ENCODE measurements at places on chromosomes 11 and 22.

DNA sequence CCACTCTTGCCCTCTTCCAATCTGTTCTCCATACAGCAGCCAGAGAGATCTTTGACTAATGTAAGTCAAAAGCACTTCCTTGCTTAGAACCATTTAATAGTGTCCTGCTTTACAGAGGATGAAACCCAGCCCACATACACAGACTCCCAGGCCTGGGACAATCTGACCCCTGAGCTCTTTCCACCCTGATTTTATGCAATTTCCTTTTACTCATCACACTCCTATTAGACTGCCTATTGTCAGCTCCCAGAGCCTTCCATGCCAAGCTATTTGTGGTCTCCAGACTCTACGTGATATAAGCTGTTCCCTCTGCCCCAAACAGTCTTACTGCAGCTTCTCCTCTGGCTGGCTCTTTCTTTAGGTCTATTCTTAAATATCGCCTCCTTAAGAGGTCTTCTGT lies 28.1 kb downstream of the ME3 start:
- no peak for DNase-seq

DNA sequence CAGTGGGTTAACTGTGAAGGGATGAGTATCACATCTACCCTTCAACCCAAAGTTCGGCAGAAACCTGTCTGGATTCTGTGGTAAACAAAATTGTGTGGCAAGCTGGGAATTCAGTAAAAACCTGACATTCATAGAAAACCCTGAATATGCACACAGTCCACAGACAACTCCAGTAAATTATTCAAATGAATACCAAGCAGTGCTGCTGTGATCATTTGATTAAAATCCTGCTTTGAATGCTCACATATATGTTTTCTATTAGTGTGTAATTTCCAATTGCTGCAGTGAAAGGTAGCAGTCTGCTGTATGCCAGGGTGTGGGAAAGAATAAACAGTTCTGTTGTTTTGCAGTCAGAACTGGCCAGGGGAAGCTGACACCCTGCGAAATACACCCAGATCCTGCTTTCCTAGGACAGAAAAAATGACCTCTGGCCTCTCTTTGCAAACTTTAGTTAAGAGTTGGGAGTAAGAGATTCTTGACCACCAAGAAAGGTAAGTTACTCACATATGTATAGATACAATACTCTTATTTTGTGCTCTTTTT lies 217.8 kb downstream of the FAM76B start:
- DNase-seq: no peak

- no peak for DNase-seq
These were observed 167.6 kb upstream of the SYT13 start for GRCh38 chr11:45453721-45454120.

DNA sequence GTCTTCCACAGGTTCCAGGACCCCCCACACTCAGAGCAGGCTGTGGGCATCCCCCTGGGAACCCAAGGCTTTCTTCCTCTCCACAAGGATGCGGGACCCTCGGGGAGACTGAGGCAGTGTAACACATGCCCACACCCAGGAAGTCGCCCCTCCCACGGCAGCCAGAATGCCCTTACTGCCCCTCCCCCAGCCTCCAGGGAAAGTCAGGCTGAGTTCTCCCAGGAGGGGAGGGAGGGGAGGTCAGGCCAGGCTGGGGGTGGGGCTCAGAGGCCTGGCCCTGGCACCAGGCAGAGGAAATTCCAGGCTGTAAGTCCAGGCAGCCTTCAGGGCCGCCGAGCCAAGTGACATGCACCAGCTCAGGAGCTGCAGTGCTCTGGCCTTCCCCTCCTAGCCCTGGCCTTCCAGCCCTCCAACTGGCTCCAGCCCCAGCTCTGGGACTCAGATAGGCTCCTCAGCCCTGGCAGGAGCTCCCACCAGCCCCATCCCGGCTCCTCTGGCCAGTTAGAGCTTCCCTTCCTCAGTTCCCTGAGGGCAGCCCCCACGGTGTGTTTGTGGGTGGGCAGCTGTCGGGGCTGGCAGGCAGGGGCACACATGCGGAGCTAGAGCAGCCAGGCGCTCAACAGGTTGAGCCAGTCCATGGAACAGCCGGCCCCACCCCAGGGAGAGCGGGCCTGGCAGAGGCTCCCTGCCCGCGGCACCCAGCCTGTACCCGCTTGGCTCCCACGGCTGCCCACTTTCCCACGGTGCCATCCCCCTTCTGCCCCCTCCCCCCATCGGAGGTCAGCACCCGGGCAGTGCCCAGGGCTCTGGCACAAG lies 3.6 kb downstream of the BCL9L start:
- DNase-seq: no peak

- no peak for DNase-seq
These were observed 179.6 kb upstream of the ISX start for GRCh38 chr22:34886391-34886790.

DNA sequence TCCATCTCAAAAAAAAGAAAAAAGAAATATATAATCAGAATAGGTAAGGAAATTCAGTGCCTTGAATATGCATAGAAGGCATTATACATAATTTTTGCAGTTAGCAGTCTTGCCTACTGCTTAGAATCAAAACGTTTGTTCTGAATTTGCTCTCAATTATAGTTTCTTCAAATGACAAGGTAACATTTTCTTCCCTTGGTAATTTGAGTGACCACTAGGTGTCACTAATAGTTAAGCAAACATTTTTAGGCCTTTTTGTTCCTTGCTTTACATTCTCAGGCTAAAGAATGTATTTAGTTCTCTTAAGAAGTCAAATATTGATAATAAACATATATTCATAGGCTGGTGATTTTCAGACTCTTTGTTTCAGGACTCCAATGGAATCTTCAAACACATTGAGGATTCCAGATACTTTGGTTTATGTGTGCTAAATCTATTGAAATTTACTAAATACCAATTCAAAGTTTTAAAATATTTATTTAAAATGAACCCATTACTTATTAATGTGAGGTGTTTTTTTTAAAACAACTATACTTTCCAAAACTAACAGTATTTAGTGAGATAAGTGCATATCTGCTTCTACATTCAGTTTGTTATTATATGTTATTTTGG lies 55.0 kb upstream of the DEPDC7 start:
- DNase-seq: no peak

- no peak for DNase-seq
These were observed 35.0 kb downstream of the RDX start for GRCh38 chr11:110261195-110262071.

DNA sequence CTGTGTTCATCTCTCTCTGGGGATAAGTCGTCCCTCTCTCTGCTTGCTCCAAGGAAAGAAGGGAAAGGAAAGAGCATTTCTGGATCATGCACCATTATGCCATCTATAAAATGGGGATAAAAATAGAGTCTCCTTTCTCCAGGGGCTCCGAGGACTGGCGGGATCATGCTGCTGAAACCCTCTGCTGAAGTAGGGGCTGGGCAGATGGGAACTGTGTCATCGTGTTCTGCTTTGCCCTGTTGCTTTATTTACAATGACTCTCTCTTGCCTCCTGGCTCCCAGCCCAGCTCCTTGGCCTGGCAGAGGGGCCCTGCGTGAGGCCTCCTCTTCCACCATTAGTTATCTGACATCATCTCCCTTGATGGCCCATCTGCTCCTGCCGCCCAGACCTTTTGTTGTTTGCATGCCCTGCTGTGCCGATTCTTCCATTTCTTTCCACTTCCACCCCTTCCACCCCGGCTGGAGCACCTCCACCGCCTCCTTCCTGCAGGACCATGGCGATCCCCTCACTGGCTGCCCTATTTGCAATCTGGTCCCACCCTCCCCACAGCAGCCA lies 200.9 kb downstream of the MYO18B start:
- DNase-seq: no peak

DNA sequence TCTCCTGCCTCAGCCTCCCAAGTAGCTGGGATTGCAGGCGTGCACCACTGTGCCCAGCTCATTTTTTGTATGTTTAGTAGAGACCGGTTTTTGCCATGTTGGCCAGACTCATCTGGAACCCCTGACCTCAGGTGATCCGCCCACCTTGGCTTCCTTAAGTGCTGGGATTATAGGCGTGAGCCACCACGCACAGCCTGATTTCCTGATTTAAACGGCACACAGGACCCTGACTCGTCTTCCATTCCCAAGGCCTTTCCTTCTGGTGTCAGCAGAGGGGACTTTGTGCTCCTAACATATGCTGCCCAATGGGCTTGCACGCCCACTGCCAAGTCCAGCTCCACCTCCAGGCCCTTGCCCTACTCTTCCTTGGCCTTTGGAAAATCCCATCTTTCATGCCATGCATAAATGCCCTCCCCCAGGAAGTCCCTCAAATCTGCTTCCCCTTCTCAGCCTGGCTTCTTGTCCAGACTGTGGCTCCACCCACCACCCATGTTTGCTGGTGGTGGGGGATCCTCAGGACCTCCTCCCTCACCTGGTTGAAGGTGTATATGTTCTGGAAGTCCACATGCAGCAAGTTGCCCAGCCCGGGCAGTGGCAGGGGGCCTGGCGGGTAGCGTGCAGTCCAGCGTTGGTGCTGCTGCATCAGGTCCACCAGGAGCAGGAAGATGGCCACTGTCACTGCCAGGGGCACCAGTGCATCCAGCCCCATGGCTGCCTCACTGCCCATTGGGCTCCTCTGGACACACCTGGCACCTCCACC lies 23.9 kb upstream of the CYP2D6 start:
- no peak for DNase-seq

- no peak for DNase-seq
These were observed 2.6 kb downstream of the TMPRSS4 start for GRCh38 chr11:118079491-118079890.

DNA sequence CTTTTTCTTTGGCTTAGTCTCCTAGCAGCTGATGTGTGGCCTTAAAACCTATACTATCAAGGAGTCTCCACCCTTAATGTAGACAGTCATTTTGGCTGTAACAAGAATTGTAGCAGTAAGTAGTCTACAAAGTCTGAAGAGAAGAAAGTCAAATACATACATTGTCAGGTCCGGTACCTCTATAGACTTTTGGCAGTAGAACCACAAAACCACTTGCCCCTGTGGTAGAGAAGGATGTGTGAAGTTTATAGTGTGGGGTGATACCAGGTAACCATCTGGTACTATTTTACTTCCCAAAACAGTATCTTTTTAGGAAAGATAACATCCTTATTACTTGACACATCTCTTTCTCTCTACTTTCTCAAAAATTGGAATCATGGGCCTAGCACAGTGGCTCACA lies 15.1 kb downstream of the ATG13 start:
- DNase-seq: no peak

GRCh38 chr22:19035474-19036228 lies 86.6 kb downstream of the DGCR2 start:
- DNase-seq: no peak

DNA sequence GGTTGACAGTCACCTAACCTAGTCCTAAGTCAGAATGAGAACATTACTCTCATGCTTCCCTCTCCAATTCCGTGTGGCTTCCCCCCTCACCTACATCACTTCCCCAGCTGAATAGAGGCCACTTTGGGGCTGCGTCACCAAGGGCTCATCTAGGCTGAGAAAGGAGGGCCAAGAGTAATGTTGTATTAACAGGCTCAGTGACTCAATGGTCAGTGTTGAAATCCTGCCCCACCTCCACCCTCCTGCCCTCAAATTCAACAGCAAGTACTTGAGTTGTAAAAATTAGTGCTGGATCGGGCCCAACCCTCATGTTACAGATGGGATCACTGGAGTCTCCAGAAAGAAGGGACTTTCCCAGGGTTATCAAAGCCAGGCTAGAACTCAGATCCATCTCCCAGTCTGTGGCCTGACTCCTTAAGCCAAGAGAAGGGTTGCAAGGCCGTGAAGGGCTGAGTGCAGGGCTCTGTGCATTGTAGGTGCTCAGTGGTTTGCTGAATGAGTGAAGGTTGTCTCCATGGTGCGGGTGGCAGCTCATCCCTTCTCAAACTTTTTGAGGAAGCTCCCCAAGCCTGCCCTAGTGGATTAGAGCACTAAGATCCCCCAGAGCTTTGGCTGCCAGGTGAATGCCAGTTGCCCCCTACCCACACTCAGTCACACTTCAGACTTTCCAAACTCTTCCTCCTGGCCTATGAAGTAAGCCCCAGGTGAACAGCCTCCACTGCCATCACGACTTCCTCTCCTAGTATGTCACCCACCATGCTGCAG lies 3.2 kb downstream of the DGAT2 start:
- no peak for DNase-seq

- DNase-seq: no peak
These were observed 457.1 kb upstream of the TENM4 start for GRCh38 chr11:79897896-79898295.

- no peak for DNase-seq
These were observed 47.9 kb downstream of the MPPED2 start for GRCh38 chr11:30538251-30538650.

- no peak for DNase-seq
These were observed 85.2 kb upstream of the MYOD1 start for GRCh38 chr11:17633987-17634775.

DNA sequence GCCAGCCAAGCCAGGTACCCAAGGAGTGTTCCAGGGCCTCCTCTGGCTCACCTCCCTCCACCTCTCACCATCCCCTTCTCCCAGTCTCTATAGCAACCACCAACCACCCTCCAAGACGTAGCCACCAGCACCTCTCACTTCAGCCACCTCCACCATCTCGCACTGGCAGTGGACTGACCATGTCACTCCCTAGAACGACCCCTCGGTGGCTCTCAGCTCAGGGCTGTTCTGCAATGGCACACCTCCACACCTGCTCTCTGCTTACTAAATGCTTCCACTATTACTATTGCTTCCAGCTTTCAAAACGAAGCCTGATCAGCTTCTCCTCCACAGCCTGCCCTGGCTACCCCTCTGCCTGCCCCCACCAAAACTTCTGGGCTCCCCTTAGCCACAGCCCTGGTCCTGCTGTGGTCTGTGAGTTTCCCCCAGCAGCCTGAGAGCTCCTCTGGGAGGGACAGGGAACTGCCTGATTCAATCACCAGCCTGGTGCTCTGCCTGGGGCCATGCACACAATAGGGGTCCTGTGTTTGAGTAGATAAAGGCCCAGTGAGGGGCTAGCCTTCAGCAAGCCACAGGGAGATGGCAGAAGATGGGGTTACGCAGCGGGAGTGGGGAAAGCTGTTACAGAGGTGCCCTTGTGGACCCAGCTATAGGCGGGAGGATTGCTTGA lies 17.5 kb upstream of the CBX7 start:
- DNase-seq: no peak

DNA sequence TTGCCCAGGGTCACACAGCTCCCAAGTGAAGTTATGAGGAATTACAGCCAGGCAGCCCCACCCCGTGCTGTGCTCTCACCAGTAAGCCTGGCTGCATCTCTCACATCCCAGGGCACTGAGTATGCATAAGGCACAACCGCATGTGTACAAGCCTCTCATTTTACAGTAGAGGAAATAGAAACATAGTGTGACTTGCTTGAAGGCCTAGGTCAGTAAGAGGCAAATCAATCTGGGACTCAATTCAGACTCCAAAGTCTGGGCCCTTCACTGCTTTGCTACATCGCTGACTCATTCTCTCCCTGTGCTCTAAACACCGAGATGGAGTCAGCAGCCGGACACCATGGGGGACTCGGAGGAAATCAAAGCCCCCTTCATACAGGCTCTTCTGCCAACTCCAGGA lies 7.9 kb downstream of the ABTB2 start:
- no peak for DNase-seq

GRCh38 chr11:78061088-78061920 lies 2.4 kb upstream of the THRSP start:
- DNase-seq: no peak

GRCh38 chr22:46351131-46351735 lies 15.7 kb downstream of the TRMU start:
- no peak for DNase-seq

GRCh38 chr22:36911887-36912661 lies 1.4 kb upstream of the CSF2RB start:
- no peak for DNase-seq

- peak; percentile 18 for DNase-seq
These were observed 13.7 kb downstream of the MFNG start for GRCh38 chr22:37472418-37473006.
